NCI-H82 (cell line): ENCODE measurements at places on chromosomes 3 and 15.

- DNase-seq = no peak
Observed at GRCh38 chr15:59456114-59456513, 18.1 kb downstream of the FAM81A start.

DNA sequence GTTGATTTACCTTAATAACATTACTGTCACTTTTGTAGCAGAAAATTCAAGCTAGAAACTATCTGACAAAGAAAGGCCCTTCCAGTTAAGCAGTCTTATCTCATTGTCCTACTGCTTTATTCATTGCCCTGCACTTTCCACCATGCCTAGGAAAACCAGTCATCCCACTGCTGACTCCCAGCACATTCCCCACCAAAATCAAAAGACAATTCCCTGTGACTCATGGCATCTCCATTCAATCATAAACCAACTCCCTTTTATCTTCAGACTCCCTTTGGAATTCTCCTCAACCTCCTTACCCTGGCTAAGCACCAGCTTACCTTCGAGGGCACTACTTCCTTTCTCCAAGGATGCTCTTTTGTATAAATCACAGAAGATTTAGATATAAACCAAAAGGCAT is 184.3 kb downstream of the PLCH1 start:
- DNase-seq = no peak

- DNase-seq = no peak
Observed at GRCh38 chr3:127152684-127153505, 40.0 kb upstream of the PRR23E start.

DNA sequence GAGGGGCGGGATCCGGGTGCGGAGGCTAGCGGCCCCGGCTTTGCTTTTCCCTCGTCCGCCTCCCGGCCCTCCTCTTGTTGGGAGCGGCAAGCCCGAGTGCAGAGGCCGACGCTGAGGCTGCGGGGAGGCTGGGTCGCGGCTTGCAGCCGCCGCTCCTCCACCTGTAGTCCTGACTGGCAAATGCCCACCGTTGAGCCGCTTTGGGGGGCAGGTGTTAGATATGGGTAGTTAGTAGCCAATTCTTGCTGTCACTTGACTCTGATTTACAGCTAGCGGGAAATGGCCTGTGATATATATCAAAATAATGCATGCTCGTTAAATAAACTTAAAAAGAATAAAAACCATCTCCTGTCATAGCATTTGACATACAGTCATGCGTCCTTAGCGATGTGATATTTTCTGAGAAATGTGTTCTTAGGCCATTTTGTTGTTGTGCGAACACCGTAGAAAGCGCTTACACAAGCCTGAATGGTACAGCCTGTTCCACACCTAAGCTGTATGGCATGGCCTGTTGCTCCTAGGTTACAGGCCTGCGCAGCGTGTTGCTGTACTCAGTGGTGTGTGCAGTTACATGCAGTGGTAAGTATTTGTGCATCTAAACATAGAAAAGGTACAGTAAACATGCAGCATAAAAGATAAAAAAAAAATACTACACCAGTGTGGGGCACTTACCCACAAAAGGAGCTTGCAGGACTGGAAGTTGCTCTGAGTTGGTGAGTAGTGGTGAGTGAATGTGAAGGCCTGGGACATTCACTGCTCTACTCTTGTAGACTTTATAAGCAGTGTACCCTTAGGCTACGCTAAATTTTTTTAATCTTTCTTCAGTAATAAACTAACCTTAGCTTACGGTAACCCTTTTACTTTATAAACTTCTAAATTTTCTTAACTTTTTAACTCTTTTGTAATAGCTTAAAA is 873 bp downstream of the CAPN7 start:
- no peak for DNase-seq

- no peak for DNase-seq
Observed at GRCh38 chr3:16765661-16766060, 119.1 kb upstream of the PLCL2 start.

- DNase-seq = no peak
Observed at GRCh38 chr3:66479532-66479947, 21.3 kb downstream of the LRIG1 start.

DNA sequence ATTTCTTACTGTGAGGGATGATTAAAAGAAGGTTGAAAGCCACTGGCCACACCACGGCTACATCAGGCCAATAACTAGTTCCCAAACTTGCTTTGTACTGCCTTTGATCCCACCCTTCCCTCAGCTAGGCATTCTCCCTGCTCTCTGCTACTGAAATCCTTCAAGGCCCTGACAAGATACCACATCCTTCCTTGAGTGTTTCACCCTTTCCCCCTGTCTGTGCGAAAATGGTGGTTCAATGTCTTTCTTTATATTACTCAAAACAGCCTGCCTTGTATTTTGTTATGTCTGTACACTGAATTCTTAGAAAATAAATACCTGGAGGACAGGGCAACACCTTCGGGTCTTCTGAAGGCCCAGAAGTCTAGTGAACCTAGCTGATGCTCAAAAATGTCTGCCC is 932 bp upstream of the VPS8 start:
- no peak for DNase-seq

DNA sequence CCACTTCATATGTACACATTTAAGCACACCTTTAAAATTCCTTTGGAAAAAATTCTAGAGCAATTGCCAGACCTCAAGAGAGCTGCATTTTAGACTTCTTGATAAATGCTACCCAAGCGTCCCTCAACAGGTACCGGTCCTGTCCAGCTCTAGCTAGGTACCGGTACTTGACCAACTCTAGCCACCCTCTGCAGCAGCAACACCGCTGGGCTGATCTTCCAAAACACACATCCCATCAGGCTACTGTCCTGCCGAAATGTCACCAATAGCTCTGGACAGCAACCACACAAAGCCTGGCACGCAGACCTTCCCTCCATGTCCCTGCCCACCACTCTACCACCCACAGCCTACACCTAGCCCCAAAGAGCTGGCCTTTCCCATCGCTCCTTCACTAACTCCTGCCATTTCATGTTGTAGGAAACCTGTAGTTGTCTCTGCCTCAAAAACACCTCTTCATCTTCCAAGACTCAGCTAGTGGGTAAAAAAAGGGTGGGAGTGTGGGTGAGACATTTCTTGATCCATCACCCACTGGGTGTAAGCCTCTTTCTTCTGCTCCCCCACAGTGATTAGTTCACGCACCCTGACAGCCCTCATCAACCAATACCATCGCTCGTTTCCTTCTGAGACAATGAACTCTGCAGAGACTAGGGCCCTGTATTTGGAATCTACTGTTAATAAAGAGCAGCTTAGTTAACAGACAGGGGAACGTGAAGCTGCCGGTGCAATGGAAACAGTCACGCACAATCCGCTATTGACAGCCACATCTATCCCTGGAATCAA is 6.8 kb downstream of the CHSY1 start:
- DNase-seq = no peak

GRCh38 chr3:66938338-66938963 is 59.7 kb upstream of the KBTBD8 start:
- peak; percentile 83 for DNase-seq

- no peak for DNase-seq
Observed at GRCh38 chr15:41954036-41954435, 18.3 kb downstream of the EHD4 start.

GRCh38 chr15:82298520-82298919 is 35.9 kb downstream of the SAXO2 start:
- no peak for DNase-seq

DNA sequence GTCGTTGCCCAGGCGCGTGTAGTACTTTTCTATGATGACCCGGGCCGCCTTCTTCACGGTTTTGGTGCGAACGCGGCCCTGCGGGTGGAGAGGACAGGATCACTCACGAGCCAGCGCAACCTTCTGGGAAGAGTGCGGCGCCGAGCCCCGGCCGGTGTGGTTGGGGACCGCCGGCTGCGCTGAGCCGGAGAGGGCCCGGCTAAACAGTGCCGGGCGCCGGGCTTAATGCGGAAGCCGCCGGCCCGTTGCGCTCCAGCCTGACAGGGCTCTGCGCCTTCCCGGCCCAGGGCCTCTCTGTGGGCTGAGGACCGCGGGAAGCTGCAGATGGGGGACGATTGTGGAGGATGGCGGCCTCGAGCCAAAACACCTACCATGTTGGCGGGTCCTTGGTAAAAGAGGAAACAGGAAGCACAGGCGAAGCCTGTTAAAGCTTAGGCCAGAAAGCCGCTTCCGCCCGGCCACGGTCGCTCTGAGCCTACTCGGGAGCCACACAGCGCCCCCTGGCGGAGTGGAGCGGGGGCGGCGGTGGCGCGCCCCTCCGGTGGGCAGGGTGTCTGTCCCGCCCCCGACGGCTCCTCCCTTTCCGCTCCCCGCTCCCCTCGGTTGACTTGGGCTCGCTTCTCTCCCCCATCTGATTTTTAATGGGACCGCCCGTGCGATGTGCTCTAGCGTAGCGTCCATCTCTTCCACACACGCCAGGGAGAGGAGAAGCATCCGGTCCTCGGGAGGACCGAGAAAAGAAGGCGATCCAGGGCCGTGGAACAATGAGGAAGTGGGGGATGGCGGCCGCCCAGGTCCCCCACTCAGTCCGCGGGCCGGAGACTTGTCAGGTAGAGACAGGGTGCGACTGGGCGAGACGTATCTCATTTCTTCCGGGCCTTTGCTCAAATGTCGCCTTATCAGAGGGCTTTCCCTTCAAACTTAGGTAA is at the start of gene RPS17:
Gene RPS17, minus strand, starts transcription at position 403 of the 929 bp plus-strand sequence. Its CDS starts 29 bp downstream, at position 374.
- DNase-seq = no peak

- DNase-seq = peak; percentile 98
Observed at GRCh38 chr15:82985688-82986441, at the start of gene RAMAC. TSS of gene RAMAC (plus strand) at chr15:82986210. CDS start at chr15:82989019, 2,809 bp downstream.

- no peak for DNase-seq
Observed at GRCh38 chr15:62889734-62890505, 152.6 kb upstream of the TPM1 start.

- DNase-seq = no peak
Observed at GRCh38 chr3:28989646-28990089, 291.2 kb upstream of the RBMS3 start.

- DNase-seq = no peak
Observed at GRCh38 chr3:138829886-138830510, 4.7 kb downstream of the PIK3CB start.

DNA sequence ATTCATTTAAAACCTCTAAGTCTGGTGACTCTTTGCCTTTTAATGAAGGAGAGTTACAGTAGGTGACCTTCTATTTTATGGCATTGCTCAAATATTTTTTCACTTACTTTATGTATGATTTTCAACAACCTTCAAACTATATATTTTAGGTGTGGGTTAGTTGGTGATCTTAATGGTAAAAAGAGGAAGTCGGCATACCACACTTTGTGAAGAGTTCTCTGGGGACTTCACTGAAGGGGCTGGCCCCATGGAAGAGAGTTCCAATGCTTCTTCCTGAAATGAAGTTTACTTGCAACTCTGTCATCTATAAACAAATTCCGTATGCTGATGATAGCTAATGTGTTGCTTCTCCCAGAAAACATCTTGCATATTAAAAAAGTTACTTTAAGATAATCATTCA is 647.0 kb upstream of the SGO1 start:
- DNase-seq = no peak

DNA sequence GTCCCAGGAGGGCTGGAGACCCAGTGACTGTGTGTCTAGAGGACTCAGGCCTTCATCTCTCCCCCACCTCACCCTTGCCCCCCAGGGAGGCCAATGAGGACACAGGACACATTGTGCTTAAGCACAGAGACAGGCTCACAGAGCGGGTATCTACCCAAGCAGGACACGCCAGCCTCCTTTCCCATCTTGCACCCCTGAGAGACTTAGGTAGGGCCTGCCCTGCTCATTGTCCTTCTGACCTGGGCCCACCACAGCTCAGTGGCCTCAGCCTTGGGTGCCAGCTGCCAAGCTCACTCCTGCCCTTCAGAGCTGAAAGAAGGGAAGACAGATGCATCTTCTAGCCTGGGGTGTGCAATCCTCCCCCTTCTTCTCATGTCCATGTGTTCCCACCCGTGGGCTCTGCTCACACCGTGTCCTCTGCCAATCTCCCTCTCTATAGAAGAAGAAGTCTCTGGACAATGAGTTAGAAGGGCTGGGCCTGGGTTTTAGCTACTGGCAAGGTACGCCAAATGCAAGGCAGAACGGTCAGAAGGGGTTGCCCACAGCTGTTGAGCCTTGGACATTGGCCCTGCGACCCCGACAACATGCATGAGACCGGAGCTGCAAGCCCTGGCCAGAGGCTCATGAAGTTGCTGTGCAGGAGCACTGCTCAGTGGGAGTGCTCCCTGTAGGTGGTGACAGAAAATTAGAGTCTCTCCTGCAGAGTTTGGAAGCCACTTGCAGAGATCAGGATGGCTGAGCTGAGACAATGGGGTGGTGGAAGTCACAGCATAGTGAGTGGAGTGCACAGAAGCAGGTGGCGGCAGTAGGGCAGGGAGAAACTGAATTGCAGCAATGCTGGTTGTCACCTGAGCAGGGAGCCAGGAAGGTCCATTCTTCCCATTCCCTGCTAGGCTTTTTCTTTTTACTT is 32.8 kb downstream of the ACSBG1 start:
- DNase-seq = no peak

GRCh38 chr3:130755666-130756065 is 9.0 kb upstream of the PIK3R4 start:
- no peak for DNase-seq

DNA sequence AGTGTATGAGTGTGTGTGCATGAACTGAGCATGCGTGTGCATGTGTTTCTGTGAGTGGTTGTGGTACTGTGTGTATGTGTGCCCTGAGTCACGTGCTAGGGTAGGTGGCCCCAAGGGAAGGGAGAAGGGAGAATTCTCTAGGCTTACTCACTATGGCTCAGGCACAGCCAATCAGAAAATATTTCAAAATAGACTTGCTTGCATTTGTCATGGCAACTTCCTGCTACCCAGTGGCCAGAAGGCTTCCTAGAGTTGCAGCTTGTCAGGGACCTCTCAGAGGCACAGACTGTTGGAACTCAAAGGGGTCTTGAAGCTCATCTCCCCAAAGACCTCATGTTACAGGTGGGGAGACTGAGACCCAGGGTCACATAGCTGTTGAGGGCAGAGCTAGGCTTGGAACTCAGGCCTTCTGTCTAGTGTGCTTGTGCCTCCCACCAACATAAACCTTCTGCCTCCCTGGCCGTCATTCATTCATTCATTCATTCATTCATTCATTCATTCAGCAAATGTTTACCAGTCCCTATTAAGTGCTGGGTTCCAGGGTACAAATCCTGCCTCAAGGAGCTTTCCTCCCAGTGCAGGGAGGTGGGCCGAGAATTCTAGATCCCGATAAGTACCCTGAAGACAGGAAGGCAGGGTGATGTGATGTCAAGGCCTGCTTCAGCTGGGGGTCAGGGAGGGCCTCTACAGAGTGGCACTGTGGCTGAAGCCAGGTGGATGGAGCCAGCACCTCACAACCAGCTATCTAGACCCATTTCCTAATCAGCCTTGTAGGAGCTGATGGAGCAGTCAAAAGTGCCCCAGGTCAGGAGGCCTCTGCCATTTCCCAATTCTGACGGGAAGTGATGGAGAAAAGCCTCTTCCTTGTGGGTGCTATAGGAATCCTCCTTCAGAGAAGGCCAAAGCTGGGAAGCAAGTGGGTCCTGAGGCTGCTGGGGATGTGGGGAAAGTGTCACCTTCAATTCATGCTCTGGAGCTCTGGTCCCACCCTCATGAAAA is 10.9 kb upstream of the RFT1 start:
- no peak for DNase-seq

GRCh38 chr15:40942337-40942854 is 10.9 kb upstream of the CHAC1 start:
- peak; percentile 59 for DNase-seq

DNA sequence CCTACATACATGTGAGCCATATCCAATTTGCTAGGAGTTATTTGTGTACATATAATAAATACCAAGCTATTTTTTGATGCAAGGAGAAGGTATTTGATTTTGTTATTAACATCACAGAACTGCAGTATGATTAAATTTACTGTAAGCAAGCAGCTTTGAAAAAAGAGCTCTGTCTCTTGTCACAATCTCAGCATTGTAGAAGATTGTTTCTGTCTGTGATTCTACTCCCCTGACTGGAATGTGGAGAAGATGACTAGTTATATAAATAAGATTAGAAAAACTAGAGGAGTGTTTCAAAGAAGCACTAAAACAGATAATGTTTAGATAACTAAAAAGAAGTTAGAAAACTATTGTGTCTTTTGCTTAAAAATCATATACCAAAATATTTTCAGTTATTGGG is 17.1 kb upstream of the DCBLD2 start:
- DNase-seq = no peak
